ENCODE measurements at places on chromosomes 1 and 21.
A peak's percentile ranks its signal among the peaks of the same experiment; 100 is the strongest.

DNA sequence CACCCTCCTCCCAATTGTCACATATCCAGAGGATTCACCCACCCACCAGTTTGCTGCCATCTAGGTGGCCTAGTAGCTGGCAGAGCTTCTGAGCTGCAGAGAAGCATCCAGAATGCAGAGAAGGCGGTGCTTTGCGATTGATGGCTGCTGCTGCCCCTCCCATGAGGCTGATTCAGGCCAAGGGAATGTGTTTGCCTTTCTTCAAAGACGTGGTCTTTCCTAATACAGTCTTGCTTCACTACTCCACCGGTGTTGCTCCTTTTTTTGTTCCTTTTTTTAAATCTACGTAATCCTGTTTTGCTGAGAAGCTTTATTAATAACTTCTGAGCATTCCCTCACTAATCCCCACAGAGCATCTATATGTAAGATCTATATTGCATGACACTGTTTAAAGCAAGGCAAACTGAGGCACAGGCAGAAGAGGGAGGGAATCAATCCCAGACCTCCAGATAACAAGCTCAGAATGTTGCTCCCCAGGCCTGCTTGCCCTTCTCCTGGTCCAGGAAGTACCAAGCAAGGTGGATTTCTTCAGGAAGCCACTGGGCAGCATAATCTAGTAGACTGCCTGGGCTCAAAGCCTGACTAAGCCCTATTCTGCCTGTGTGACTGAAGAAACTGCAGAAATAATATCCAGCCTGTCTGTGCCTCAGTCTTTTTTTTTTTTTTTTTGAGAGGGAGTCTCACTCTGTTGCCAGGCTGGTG lies 275.5 kb upstream of the FMN2 start:
- peak; percentile 84 for DNase-seq

DNA sequence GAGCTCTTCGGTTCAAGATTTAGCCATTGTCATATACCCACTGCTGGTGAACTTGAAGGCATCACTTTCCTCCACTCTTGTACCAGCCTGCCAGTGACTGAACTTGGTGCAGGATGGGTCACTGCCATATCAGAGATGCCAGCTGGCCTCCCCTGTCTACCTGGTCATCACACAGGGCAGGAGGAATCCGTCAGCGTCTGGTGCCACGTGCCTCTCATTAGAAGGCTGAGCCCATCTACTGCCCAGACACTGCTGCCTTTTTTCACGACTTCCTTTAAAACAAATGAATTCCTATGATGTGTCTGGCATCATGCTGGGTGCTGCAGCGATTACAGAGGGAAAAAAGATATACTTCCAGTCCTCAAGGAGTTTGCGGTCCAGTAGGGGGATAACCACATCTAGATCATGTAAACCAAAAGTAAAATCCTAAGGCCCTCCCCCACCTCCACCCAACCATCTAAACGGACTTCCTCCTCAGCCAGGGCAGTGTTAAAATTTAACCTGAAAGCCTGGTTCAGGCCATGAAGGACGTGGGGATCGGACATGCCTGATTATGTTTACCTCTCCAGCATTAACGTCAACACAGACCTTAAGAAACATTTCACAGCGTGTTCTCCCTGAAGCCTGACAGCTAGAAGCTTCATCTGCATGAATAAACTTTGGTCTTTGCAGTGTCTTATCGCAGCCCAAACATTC lies 29.2 kb upstream of the PDE9A start:
- no peak for DNase-seq

GRCh38 chr1:34373912-34374311 lies 197.2 kb downstream of the C1orf94 start:
- DNase-seq = no peak

DNA sequence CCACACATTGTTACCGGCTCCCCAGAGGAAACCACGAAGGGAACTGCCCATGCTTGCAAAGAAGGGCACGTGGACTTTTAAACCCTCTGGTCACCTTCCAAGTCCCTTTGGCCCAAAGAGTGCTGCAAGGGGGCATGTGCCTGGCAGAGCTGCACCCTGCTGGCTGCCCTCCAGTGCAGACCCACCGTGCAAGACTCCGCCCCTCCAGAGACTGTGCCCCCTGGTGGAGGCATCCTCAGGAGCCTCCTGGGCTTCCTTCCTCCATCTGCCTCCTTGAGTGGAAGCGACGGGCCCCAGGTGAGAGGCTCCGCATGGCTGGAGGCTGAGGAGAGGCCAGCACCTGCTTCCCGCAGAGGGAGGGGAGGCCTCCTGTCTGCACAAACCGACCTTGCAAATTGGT lies 100.6 kb downstream of the CRYAA start:
- no peak for DNase-seq

DNA sequence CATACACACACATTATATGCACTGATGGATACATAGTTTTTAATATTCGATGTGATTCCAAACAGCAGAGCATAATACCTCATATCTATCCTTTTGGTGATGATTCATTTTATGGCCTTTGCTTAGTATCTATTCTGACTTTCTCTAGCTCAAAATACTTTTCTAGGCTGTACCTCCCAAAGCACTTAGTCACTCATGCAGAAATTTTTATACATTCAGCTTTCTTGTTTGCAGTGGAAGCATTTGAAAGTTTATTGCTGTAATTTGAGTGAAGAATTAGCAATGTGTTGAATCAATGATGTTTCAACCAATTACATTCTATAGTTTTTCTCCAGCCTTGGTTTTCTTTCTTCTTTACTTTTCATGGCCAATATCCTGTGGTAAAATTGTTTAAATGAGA lies 66.7 kb downstream of the LBR start:
- no peak for DNase-seq

DNA sequence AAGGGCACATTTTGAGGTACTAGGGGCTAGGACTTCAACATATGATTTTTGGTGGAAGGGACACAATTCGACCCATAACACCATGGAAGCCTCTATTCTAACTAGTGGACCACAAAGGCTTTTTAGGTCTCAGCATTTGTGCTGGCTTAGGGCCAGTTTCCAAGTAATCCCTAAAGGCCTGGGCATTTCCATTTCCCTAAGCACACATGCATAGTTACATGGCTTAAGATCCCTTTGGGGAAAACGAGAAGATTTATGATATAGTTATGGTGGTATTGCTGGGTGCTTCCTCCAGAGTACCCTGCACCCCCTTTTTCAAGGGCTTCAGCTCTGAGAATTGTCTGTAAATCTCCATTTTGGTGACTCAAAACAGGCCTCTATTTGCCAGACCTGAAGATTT lies 28.2 kb upstream of the TMEM54 start:
- DNase-seq = no peak

GRCh38 chr1:118254001-118254400 lies 69.0 kb upstream of the SPAG17 start:
- DNase-seq = no peak

GRCh38 chr21:17128132-17128531 lies 384.7 kb upstream of the CXADR start:
- DNase-seq = no peak

GRCh38 chr1:110606657-110607535 lies 738 bp upstream of the KCNA2 start:
- no peak for DNase-seq

GRCh38 chr1:42737257-42737656 lies 2.8 kb downstream of the CLDN19 start:
- peak; percentile 88 for DNase-seq

DNA sequence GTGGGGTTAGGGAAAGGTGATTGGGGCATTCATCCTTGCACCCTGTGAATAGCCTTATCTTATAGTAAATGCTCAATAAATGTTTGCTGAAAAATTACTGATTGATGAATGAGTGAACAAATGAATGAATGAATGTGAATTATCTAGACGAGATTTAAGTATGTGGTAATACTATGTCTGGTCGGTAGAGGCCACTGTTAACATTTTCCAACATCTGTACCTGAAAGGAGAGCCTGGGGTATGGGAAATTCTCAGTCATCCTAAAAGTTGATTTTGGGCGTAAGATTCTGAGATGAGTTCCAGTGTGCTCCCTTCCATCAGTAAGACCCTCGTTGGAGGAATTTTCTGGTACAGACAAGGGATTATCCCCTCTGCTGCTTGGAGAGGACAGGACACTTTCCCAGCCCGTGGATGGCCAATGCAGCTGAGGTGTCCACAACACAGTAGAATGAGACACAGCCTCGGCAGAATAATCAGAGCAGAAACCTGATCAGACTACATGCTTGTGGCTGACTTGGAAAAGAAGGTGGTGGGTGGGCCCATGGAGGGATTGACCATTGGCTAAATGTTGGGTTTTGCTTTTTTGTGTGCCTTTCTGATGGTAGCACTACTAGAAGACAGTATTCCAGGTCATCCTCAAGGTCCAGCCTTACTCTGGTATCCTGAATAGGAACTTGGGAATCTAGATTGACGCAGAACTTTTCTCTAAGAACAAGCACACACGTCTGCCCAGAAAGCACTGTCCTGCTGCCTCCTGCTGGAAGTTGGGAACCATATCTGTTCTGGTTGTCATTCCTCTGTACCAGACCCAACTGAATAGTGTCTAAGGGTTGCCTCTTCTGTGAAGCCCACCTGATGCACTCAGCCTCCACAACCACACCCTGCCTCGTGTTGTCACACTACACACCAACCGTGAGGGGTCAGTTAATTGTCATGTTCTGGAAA lies 262.0 kb downstream of the TNR start:
- peak; percentile 54 for DNase-seq

DNA sequence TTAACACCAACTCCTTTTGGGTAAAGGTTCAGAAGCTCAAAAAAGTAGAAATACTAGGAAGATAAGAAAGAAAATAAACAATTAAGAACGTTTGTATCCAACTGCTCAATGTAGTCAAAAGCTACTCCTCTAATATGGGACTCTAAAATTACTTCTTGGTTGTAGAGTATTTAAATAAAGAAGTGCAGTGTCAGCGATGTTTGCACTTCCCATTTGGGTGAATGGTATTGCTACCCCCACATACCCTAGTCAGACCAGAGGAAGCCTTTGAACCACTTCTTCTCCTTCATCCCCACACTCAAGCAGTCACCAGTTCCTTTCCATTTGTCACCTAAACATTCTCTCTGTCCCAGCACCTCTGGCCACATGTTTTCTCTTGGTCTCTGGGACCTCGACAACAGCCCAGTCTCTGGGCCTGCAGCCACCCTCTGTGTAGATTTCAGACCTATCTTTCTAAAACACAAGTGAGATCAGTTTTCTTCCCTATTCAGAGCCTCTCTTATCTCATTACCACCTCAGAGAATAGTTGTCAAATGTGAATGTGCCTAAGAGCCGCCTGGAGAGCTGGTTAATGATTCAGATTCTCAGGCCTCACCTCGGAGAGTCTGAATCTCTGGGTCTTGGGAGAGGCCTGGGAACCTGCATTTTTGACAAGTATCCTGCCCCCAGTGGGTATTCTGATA lies 109.8 kb downstream of the OMA1 start:
- DNase-seq = no peak

GRCh38 chr1:202159534-202160371 lies 649 bp downstream of the PTPN7 start:
- no peak for DNase-seq

- DNase-seq = peak; percentile 92
Observed at GRCh38 chr1:247448107-247448791, 9.7 kb downstream of the OR2B11 start.
